ENCODE measurements at places on chromosomes 4 and X.

- no peak for DNase-seq
Observed at GRCh38 chr4:175277816-175278215, 359.7 kb downstream of the ADAM29 start.

GRCh38 chr4:168765322-168765721 lies 244.7 kb downstream of the CBR4 start:
- DNase-seq, result no peak

DNA sequence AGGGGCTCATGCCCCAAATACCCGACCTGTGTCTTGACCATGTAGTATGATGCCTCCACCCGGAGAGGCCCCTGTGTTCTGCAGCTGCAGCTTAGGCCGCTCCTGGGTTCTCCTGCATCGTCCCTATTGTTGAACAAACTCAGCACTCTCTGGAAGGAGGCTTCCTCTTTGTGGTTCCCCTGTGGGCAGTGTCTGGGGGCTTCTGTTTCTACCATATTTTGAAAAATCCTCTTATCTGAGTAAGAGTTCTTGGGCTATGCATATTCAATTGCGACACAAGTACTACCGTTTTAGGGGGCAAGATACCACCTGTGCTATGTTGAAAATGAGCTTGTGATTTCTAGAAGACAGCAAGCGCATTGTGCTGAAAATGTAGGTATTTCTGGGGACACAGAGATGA lies 276.6 kb downstream of the DHRSX start:
- no peak for DNase-seq

GRCh38 chrX:45329217-45329616 lies 128.5 kb upstream of the DIPK2B start:
- no peak for DNase-seq

DNA sequence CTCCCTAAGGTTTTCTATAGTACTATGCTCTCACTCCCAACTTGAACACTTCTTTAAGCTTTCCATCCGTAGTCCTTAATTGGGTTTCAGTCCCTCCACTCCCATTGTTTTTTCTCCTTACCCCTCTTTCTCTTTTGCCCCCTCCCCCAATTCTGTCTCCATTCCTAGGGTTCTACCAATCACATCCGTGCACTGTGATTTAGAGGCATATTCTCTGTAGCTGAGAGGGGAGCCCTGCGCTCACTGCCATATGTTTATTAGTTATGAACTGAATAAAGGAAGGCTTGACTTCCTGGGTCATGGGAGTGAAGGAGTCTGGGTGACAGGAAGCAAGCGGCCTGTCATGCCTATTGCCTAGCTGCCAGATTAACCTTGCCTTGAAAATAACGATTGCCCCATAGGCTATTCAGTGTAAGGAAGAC lies 471 bp downstream of the MCTS1 start:
- DNase-seq, result no peak

DNA sequence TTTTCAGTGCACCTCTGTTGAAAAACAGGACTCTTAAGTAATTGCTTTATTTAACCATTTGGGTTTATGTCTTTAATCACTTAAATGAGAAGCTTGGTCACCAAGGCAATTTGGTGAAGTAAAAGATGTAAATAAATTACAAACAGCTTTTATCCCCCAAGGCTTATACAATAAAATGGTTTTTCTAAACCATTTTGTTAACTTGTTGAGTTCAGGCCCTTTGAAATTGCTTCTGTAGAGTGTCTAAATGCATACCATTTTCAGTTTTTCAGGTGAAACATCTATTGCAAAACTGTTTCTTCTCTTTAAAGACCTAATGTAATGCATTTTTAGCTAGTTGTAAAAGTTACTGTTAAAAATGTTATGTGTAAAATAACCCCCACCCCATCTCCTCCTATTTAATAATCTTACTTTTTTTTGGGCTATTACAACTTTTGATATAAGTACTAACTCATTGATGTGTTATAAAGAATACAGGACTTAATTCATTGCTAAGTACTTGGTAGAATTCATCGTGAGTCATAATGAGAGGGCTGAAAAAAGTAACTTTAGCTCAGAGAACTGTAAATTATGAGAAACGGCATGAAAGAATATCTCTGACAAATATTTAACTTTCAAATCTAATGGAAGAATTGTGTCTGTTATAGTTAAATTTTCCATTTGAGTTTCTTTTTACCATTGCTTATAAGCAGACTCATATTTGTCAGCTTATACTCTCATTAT lies 4.5 kb downstream of the RAPGEF2 start:
- no peak for DNase-seq

- DNase-seq, result no peak
Observed at GRCh38 chr4:84500386-84501201, 1.5 kb upstream of the NKX6-1 start.

DNA sequence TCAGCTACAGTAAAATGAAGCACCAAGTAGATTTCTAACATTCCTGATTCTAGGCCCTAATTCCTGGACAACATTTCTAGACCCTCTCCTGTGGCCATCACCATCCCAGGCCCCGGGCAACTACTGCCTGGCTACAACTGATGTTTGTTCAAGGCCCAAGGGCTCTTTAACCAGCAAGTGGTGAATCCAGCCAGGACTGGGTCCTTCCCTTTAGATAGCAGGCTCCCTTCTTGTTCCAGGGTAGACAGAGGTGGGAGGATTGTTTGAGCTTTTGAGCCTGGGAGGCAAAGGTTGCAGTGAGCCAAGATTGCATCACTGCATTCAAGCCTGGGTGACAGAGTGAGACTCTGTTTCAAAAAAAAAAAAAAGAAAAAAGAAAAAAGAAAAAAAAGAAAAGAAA lies 12.7 kb upstream of the AADAT start:
- DNase-seq, result no peak

DNA sequence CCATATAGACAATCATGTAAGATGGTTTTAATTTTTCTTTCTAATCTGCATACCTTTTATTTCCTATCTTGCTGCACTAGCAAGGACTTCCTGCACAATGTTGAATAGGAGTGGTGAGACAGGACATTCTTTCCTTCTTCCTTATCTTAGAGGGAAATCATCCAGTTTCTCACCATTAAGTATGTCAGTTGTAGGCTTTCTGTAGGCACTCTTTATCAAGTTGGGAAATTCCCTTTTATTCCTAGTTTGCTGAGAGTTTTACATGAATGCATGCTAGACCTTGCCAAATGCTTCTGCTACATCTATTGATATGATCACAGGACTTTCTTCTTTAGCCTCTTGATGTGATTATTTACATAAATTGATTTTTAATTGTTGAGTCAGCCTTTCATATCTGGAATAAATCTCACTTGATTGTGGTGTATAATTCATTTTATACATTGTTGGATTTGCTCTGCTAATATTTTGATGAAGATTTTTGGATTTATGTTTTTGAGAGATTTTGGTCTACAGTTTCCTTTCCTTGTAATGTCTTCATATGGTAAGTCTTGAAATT lies 23.8 kb downstream of the RNF175 start:
- no peak for DNase-seq

DNA sequence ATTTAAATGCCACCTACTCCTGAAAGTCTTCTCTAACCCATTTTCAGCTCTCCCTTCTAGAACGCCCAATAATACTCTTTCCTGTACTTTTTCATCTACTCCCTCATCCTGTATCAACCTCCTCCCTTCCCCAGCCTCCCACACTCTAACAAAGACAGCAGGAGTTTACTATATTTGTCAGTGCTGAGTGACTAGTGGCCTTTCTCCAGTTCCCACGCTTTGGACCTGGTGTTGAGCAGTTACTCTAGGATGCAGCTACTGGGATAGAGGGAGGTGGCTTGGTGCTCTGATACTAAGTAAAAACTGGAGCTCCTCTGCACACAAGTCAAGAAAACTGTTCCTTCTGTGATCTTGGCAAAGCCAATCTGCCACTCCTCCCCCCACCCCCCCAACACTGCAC lies 36.1 kb upstream of the KLHL13 start:
- no peak for DNase-seq

DNA sequence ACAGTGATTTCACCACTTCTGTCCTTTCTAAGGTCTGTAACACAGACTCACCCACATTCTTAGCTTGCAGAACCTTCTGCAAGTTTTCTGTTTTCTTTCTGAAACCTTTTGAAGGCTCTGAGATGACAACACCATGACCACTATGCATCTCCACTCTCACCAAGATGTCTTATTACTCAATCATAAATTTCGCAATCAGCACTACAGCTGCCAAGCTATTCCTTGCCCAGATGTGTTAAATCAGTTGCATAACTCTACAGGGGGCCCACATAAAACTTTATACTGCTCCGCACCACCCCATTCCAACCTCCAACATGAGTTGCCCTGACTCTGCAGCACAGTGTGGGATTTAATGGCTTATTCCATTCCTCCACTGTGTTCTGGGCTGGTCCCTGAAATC lies 229.9 kb downstream of the COL25A1 start:
- no peak for DNase-seq

GRCh38 chr4:151652841-151653547 lies 107.8 kb downstream of the GATB start:
- DNase-seq, result no peak

DNA sequence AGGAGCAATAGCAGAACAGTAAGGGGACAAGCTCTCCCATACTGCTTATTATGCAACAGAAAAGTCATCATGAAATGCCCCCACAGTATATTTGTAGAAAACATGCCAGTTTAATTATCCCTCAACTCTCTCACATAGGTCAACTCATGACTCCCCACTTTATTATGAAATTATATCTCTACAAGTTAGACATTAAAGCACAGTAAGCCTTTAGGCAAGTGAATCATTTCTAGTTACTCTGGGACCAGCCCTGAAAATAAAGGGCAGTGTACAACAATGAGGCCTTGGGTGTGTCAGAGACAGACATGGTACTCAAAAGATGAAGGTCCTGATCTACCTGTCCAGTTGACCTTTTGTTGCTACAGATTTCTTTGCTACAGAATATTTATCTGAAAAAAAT lies 191.9 kb downstream of the FBXW7 start:
- no peak for DNase-seq

GRCh38 chr4:2011583-2011982 lies 2.8 kb upstream of the NELFA start:
- DNase-seq, result no peak

DNA sequence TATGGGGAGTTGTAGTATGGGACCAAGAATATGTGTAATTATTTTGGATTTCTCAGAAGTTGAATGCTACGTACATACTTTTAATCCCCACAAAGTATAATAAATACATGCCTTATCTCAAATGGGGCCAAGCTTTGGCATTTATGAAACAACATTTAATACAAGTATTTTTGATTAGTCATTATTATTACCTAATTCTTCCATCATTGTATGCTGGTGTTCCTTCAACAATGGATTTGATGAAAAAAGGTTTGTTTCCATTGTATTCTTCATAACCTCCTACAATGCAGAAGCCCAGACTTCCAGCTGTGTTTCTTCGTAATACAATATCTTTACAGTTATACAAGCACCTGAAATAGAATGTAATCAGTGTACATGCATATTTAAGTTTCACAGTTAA lies 83.8 kb downstream of the FIP1L1 start:
- no peak for DNase-seq

- DNase-seq, result no peak
Observed at GRCh38 chr4:100420571-100420970, 97.3 kb downstream of the EMCN start.

- DNase-seq, result no peak
Observed at GRCh38 chr4:43357252-43357974, 464.9 kb downstream of the GRXCR1 start.

DNA sequence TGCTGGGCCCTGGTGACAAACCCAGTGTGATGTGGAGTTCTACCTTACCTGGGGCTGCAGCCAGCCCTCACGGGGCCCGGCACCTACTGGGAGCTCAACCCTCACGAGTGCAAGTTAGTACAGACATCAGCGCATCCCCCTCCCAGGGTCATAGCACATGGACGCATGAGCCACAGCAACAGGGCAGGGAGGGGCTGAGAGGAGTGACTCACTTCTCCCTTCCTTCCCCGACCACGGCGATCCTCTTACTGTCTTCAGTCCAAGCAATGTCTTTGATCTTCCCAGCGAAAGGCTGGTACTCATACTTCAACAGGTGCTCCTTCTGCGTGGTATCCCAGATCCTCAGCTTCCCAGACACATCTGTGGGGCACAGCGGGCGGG lies 17.8 kb downstream of the WDR1 start:
- DNase-seq, result no peak

GRCh38 chrX:71095981-71096759 lies 519 bp downstream of the FOXO4 start:
- DNase-seq, result no peak

DNA sequence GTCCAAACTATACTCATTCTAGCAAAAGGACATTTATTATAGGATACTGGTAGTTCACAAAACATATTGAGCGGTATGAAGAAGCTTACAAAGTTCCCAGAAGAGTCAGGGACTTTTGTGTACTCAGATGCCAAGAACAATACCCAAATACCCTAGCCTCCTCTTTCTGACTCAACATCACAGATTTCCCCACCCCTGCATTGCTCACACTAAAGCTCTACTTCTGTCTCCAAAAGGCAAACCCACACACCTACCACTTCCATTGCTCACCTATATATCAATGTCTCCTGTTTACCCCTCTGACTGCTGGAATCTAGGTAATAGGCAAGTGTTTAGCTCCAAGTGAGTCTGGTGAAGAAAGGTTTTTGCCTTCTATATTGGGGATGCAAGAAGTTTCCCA lies 100.7 kb upstream of the HCCS start:
- DNase-seq, result no peak

DNA sequence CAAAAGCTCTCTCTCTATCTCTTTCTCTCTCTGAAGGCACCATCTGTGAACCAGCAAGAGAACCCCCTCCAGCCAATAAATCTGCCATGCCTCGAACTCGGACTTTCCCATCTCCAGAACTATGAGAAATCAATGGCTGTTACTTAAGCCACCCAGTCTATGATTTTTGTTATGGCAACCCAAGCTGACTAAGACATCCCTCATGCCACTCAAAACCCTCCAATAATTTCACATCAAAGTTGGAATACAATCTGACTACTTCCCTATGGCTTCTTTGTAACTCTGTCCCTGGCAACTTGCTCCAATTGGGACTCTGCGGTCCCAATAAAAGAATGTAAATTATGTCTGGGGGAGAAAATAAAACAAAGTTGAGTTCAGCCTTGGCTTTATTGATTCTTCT lies 265.7 kb downstream of the SHOX start:
- no peak for DNase-seq
